ENCODE measurements at places on chromosomes 12 and 14.

GRCh38 chr12:118060301-118061010, 523 bp downstream of the WSB2 start:
- DNase-seq: peak; percentile 50

DNA sequence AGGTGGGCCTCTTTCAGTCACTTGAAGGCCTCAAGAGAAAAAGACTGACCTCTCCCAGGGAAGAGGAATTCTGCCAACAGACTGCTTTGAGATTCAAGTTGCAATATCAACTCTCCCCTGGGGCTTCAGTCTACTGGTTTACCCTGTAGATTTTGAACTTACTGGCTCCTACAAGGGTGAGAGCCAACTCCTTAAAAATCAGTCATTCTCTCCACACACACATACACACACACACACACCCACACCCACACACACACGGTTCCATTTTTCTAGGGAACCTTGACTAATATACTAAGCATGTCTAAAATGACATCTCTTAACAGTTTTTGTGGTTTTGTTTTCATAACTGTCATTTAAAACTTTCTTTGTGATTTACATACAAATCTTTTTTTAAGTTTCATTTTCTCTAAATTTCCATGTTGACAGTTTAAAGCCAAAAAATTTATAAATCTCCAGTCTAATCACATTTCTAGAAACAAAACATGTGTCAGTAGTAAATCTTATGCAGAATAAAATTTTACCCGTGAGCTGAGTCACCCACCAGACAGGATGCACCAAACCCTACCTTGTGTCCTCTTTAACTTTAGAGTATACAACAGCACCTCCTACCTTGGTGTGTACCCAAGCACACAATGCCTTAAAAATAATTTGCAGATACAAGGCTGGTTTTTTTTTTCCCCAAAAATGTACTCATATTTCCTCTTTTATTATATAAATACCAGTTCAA, 394.6 kb downstream of the AEBP2 start:
- no peak for DNase-seq

DNA sequence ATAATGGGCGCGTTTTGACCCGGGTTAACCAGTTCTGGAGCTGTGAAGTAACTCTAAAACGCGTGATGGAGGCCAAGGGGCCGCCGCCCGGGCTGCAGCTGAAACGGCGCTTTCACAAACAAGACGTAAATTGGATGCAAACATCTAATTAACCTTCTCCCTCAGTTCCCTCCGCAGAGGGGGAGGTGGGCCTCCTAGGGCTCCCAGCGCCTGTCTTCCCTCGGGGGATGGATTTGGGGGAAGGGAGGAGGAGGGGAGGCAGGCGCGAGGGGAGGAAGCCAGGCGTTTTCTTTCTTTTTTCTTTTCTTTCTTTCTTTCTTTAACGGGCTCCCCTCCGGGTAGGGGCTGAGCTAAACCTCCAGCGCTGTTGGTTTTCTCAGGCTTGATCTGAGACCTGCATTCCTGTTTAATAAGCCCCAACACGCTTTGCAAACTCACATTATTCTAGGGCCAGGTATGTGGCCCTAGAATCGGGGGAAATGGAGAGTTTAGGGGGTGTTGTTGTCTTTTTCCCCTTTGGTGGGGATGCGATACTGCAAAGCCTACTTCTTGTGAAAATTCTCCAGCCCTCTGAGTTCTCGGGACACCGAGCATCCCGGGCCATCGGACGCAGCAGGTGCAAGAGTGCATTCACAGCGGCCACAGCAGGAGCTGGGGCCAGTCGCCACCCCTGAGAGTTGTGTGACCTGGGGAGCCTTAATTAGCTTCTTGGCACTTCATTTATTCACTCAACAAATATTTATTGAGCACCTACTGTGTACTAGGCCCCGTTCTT, 43.6 kb upstream of the LHX5 start:
- DNase-seq: no peak

DNA sequence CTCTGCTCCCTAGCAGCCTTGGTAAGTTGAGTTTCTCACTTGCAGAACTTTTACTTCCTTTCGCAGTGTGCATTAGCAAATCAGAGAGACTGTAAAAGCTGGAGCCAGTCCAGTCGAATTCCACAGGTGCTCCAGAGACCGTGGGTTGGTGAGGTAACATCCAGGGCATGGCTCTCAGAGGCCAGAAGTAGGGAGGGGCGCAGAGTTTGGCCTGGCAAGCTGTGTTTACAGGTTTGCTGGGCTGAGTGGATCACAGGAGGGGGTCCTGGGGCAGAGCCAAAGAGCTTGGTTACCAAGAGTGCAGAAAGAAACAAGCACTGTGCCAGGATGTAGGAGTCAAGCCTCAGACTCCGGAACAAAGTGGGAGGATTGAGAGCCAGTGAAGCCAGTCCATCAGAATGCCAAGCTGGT, 10.2 kb upstream of the BHLHE41 start:
- DNase-seq: no peak

DNA sequence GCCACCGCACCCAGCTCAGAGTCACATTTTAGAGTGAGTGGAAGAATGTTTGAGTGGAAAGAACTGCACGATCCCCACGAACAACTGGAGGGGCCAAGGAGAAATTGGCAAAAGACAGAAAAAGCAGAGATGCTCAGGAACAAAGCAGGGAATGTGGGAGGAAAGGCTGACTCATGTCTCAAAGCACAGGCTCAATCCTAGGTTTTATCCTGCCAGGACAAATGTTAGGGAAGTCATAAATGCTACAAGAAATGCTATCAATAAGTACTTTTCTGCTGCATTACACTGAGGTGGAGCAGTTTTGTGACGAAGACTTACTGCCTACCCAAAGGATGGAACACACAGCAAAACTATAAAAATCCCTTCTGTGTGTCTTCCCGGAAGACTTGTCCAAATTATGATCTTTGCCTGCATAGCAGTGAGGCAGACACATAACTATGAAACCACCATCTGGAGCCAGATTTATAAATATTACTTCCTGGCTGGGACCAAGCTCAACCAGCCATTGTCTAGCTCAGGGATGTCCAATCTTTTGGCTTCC, 26.7 kb downstream of the NIN start:
- no peak for DNase-seq

DNA sequence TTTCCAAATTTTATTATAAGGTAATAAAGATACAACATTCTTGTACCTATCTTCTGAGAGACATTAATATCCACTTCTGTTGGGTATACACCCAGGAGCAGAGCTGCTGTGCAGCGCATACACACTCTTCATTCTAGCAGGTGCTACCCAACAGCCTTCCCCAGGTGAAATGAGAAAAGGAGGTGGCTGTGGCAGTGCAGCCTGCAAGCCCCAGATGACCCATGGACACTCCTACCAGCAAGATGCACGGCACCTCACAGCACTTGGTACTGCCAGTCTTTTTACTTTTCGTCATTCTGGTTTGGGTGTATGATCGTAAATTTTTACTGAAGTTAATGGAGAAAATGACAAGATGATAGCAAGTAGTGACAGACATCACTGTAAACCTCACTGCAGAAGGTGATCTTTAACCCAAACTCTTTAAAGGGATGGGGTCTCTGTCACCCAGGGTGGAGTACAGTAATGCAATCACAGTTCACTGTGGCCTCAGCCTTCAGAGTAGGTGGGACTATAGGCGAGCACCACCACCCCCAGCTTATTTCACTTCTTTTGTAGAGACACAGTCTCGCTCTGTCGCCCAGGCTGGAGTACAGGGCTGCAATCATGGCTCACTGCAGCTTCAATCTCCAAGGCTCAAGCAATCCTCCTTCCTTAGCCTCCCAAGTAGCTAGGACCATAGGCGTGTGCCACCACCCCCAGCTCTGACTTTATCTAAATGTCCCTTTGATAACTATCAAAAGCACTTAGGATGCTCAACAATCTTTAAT, 26.5 kb downstream of the VPS37B start:
- no peak for DNase-seq

GRCh38 chr14:35883677-35884293, 57.6 kb downstream of the BRMS1L start:
- peak; percentile 23 for DNase-seq

GRCh38 chr12:76863005-76863670, 15.7 kb downstream of the CSRP2 start:
- DNase-seq: no peak

- DNase-seq: no peak
Observed at GRCh38 chr12:120140603-120141002, 24.1 kb upstream of the RAB35 start.

DNA sequence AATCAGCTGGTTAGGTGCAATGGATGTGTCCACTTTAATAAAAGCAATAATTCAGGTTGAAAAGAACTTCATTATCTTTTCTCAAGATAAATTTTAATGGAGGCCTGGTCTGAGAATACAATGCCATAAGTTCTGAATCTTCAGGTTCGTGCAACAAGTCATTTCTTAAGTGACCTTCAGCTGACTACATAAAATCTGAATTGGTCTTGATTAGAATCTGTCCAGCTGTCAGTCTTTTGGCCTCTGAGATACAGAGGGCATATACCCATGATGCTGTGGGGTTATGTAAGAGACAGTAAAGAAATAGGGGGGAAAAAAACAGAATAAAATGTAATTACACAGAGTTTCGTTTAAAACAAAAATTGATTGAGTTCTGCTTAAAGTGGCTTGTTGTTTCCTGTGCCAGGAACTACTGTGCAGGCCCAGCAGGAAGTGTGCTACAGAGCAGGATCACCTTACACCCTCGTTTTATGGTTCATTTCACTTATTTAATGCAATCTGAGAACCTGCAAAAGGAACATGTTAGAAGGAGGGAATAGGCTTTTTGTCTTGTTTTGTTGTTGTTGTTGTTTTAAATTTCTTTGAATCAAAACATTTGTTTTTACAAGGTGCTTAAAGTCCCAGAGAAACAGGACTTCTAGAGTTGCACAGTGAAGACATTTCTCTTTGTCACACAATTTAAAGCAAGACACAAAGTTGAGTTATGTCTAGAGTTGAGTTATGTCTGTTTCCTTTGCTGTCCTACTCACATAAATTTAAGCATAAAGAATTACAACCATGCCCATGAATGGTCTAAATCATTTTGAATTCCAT, 64.2 kb downstream of the LGR5 start:
- peak; percentile 61 for DNase-seq

DNA sequence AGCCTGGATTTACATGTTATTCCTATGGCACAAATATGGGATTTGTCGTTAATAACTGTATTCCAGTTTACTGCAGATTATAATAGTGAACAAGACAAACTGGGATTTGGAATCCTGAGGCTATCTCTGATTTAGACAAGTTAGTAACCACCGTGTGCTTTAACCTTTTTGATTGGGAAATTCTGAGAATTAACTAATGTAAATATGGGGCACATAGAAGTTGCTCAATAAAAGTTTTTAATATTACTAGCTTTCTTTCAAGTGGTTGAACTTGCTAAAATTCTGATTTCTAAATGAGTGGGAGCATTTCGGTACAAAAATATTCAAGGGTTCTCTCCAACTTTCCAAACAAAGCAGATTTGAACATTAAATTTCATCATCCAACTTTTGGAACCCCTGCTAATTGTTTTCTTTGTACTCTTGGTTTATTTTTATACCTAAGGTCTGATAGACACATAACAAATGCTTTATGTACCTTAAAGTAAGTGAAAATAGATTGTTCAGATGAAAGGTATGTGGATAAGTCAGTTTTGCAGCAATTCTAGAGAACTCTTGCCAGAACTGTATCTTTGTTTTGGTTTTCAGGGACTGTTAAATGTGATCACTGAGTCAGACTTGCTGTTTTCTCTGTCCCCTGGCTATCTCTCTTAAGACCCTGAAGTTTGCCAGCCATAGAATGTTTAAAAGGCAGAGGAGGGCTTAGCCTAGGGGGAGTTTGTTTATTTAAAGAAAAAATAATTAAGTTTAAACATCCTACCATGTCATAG, 57.5 kb downstream of the FRS2 start:
- no peak for DNase-seq

- peak; percentile 21 for DNase-seq
Observed at GRCh38 chr12:52395761-52396434, 10.2 kb downstream of the KRT82 start.

DNA sequence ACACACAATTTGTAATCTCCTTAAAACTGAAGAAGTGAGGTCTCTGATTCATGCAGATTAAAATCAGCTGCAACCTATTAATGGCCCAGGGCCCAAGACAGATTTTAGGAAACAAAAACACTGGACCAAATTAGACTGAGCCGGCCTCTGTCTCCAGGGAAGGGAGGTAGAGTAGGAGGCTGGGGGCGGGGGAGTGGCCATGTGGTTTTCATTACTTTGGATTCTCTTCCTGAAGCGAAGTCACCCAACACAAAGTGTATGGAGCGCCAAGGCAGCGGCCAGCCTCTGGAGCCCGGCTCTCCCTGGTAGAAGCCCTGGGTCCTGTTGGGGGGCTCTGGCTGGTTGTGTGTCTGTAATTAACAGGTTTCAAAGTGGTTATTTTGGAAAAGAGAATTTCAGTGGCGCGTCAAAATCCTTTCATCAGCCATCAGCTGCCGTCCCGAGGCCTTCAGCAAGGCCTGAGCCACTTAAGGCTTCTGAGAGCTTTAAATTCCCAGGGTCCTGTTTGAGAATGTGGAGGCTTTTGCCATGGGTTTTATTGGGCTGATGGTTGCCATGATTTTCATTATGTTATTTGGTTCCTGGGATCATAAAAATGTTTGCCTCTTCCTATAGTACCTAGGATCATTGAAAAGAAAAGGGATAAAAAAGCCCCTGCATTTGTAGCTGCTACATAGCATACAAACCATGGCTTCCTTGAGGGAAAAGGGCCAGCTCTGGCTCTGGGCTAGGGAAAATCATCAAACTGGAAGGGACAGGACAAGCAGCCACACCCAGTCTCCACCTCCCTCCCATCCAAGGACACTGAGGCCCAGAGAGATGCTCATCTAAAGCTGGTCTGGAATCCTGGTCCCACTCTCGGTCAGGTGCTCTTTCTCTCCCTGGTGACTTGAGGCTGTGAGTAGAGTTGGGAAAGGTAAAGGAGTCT, 282.4 kb downstream of the ZFP36L1 start:
- DNase-seq: no peak

DNA sequence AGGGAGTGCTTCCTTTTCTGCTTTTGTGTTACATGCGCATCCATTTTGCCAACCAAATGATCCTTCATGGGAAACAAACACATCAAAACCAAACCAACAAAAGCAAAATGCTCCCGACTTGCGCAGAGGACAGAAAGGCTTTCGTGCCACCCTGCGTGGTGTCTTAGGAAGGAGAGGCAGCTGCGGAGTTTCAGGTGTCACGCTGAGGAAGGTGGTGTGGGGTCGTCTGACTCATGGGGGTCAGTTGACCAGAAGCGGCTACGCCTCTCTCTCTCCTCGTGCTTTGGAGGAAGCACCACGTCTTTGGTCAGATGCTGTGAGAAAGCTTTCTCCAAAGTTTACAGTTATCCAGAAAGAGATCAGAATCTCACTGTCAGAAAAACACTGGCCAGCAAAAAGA, 7.9 kb downstream of the EMP1 start:
- no peak for DNase-seq

- DNase-seq: peak; percentile 33
Observed at GRCh38 chr12:8692573-8692972, 5.2 kb upstream of the RIMKLB start.

GRCh38 chr14:78985668-78986381, 815.7 kb downstream of the NRXN3 start:
- no peak for DNase-seq

GRCh38 chr14:65223636-65224035, 121.3 kb upstream of the MAX start:
- no peak for DNase-seq

- DNase-seq: no peak
Observed at GRCh38 chr12:6382982-6383381, 980 bp upstream of the LTBR start.
